ENCODE measurements at places on chromosomes 3 and 15. TPM values are rescaled to one million over a fixed set of nuclear protein-coding genes. Genes with fewer than 3 reads are reported as not detected.

- DNase-seq: no peak
Measured at GRCh38 chr3:127000119-127000518, 17.2 kb downstream of the PLXNA1 start.

- no peak for DNase-seq
Measured at GRCh38 chr3:156781310-156782230, 44.6 kb upstream of the LEKR1 start.

DNA sequence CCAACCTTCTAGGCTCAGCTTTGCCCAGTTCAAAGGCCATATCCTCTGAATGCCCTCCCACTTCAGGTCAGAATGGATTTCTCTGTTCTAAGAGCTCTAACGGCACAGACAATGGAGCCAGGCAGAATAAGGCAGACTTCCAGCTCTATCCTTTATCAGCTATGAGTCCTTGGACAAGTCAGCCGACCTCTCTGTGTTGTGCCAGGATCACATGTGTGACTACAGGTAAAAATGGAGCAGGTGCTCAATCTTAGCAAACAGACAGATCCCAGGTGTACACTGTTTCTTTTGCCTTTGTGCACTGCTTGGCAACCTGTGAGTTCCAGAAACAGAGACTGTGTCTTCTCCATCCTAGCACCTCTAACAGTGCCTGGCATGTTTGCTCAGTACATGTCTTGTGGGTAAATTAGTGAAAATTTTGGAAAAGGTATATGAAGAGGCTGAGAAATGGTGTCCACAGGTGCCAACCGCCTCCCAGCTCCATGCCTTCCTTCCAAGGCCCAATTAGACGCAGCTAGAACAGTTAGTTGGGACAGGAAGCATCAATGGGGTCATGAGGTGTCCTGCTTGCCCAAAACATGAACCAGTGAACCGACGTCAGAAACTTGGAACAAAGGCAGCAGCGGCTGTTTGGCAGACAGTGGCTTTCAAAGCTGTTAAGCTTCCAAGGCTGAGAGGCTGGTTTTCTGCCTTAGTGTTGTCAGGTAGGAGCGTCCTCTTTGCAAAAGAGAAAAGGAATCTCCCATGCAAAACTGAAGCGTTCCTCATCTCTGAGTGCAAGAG is 28.7 kb downstream of the TLE3 start:
- no peak for DNase-seq

- no peak for DNase-seq
Measured at GRCh38 chr3:2931265-2931664, 178.9 kb downstream of the IL5RA start.

DNA sequence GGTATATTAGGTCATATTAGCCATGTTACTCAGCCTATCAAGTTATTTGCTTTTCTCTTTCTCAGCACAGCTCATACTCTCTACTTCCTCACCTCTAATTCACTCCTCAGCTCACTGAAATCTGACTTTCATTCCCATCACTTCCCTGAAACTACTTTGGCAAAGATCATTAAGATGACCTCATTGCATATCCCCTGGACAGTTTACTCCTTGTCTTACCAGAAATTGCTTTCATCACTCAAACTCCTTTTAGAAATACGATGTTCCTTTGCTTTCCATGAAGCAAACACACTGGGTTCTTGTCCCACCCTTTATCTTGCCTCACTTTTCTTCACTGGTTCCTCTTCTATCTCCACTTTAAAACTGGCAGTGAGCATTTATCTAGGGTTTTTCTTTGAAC is 354.4 kb downstream of the TUSC7 start:
- DNase-seq: no peak

DNA sequence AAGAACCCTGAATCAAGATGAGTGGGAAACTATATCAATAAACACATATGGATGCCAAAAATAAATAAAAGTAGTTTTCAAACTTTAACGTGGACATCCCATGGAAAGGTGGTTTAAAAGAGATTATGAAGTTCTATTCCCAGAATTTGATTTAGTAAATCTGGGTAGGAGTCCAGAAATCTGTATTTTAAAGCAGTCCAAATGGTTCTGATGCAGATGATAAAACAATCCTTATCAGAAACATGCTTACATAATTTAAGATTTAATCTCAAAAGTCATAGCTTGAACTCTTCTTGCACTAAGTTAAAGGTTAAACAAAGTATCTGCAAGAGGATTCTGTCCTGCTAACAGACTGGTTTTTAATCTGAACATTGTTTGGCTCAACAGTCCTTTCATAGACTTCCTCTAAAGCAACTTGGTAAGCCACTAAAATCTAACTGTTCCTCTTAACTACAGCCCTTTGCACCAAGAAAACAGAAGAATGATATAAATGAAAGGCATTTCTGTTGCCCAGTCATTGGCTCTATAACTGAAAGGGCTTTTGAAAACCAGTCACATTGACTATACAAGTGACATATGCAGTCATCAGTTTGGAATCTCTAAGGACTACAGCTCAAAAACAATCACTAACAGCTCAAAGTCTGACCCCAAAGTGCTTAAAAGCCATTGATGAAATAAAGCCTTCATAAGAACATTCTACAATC is 23.4 kb upstream of the MAP4 start:
- no peak for DNase-seq

DNA sequence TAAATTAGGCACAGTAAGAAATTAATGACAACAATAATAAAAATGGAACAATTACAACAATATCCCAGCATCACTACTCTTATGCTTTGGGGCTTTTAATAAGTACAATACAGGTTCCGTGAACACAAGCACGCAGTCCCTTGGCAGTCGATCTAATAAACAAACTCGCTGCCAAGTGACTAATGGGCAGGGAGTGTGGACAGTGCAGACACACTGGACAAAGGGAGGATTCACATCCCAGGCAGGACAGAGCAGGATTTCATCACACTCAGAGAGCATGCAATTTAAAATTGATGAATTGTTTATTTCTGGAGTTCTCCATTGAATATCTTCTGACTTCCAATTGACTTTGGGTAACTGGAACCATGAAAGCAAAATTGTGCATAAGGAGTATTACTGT is 524.1 kb upstream of the CFAP20DC start:
- no peak for DNase-seq

- DNase-seq: no peak
Measured at GRCh38 chr3:12970684-12971083, 102.5 kb downstream of the IQSEC1 start.

TM4SF4 gene
- total RNA-seq: not detected

POLQ gene
- total RNA-seq: 2.1 TPM

CXCR6 gene
- 16.0 TPM for total RNA-seq

GOLGA6D gene
- total RNA-seq: not detected

VIPR1 gene
- total RNA-seq: 15.3 TPM
